ENCODE measurements at places on chromosomes 16 and 17.
A peak's percentile ranks its signal among the peaks of the same experiment; 100 is the strongest.

GRCh38 chr17:3918372-3919122, 2.3 kb upstream of the P2RX1 start:
- DNase-seq = no peak

GRCh38 chr16:81790830-81791435, 11.8 kb downstream of the PLCG2 start:
- DNase-seq = no peak

- DNase-seq = no peak
These were observed 129.4 kb downstream of the ZNF778 start for GRCh38 chr16:89346869-89347268.

- DNase-seq = no peak
These were observed 20.1 kb downstream of the STAT5A start for GRCh38 chr17:42308446-42308845.

DNA sequence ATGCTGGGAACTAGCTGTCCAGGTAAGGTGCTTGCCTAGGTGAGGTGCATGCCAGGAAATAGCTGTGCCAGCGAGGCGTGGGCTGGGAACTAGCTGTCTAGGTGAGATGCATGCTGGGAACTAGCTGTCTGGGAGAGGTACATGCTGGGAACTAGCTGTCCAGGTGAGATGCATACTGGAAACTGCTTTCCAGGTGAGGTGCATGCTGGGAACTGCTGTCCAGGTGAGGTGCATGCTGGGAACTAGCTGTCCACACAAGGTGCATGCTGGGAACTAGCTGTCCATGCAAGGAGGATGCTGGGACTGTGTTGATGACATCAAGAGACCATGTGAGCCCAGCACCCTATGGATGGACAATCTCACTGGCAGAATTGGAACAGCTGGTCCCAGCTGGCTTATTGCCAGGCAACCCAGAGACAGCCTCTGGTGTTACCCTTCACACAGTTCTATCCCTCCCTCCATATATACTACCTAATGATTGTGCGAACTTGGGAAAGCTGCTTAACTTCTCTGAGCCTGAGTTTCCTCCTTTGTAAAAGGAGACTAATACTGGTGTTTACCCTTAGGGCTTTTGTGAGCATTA, 479.9 kb upstream of the RBFOX1 start:
- DNase-seq = no peak

DNA sequence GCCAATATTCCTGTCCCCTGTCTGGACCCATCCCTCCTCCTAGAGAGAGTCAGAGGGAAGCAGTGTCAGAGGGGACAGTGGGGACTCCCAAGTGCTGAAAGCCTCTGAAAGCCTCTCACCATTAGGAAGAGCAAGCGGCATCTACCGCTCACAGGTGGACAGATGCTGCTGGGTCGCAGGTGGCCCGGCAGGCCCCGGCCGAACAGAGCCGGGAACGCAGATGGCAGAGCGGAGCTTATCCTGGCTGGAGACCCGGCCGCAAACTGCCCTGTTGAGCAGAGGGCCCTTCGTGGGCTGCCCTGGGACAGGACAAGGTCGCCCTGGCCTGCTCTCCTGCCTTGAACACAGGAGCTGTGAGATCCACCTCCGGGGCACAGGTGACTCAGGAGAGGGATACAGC, 23.0 kb upstream of the NAT9 start:
- DNase-seq = no peak

DNA sequence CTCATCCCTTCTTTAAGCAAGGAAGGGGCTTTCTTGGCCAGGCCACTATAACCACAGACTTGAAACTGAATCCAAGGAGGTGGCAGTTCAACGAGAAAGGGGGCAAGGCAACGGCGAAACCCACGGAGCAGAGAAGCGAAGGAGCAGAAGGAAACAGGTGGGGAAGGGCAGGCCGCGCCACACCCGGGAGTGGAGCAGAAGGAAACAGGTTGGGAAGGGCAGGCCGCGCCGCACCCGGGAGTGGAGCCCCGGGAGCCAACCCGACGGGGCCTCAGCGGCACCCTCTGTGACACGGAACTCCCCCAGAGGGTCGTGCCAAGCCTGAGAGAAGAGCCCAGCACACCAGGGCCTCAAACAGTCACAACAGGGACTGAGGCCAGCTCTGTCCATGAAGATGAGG, 20.3 kb downstream of the FANCA start:
- DNase-seq = no peak

DNA sequence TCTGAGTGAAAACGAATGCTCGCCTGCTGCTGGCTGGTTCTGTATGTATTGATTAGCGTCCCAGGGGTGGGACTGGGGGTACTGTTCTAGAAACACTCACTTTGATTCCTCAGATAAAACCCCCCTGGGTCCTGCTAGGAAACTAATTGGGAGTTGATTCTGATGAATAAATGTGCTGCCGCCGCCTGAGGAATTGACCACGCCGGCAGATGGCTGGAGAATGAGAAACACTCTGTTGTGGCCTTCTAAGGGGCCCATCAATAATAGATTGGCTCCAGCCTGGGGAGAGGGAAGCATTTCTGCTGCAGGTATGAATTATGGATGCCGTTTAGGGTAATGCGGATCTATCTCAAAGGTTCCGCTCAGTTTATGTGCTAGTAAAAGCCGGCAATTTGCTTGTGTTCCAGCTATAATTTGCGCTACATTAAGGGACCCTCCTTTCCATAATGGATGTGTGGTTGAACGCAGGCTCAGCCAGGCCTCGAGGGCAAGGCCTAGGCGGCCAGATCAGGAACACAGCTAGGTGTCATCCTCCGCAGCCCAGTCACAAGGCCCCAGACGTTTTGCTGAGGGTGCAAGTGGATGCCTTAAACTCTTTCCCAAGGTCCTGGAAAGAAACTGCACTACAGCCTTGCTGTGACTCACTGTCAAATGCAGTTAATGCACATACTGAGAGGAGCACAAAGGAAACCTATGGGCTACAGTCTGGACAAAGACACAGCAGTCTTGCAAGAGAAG, 132.2 kb upstream of the HS3ST2 start:
- DNase-seq = no peak

- no peak for DNase-seq
These were observed 120.7 kb upstream of the GSE1 start for GRCh38 chr16:85492295-85492864.

DNA sequence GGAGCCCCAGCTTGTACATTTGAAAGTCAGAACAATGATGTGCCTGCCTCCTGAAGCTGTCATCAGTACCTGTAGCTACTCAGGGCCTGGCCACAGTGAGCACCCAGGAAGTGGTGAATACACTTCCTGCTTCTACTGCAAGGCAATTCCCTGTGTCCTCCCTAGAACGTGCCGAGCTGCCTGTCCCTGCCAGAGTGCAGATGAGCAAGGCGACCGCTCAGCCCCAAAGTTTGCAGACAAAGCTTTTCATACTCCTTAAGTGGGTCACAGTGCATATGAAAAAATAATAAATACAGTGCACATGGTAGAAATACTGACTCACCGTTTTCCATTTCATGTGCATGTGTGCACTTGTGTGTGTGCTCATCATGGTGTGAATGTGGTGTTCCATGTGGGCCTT, 77.3 kb downstream of the MPRIP start:
- no peak for DNase-seq

DNA sequence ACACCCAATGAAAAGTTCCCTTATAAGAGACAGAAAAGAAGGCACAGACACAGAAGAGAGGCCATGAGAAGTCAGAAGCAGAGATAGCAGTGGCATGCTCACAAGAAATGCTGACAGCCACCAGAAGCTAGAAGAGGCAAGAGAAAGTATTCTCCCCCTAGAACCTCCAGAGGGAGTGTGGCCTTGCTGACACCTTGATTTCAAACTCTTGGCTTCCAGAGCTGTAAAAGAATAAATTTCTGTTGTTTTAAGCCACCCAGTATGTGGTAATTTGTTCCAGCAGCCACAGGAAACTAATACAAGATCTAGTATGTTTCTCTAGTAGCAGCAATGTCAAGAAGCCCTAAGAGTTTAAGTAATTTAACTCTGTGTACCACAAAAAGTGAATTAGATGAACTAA, 87.2 kb upstream of the NOG start:
- no peak for DNase-seq

- no peak for DNase-seq
These were observed 9.0 kb downstream of the CANT1 start for GRCh38 chr17:79000396-79001189.

GRCh38 chr16:49859125-49859811, 3.4 kb upstream of the ZNF423 start:
- no peak for DNase-seq

GRCh38 chr17:31722251-31723056, 136.6 kb downstream of the COPRS start:
- DNase-seq = no peak

- DNase-seq = no peak
These were observed 1.4 kb downstream of the YPEL3 start for GRCh38 chr16:30094541-30095165.

GRCh38 chr17:65477600-65477999, 83.8 kb downstream of the AXIN2 start:
- no peak for DNase-seq

DNA sequence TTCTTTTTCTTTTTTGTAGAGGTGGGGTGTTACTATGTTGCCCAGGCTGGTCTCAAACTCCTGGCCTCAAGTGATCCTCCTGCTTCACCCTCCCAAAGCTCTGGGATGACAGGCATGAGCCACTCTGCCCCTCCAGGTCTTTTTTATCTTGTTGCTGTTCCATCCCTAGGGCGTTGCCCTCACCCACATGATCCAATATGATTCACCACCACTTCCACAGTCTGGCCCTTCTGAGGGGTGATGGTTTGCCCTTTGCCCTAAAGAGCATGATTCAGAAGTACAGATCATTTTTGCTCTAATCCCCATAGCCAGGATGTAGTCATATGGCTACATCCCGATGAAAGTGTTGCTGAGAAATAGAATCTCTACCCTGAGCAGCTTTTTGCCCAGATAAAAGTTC, 18.8 kb downstream of the STX4 start:
- DNase-seq = no peak

- DNase-seq = no peak
These were observed 29.7 kb downstream of the CDK5R1 start for GRCh38 chr17:32516450-32516849.

DNA sequence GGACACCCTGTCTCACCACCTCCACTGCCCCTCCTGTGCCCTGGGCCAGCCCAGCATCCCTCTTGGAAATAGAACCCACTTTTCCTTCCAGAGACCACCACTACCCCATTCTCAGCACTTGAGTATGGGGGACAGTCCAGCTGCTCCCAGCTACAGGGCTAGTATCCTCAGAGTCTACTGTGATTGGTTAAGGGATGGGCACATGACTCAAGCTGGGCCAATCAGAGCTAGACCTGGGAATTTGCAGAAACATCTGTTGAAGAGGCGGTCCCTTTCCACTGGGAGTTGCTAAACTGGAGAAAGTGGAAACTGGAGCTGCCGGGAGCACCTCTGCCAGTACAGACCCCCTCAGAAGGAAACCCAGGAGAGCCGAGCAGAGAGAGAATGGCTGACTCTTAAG, 156.6 kb downstream of the GSG1L start:
- no peak for DNase-seq

GRCh38 chr17:34368196-34368945, 5.3 kb upstream of the CCL1 start:
- no peak for DNase-seq

- DNase-seq = no peak
These were observed 95.9 kb upstream of the TBX2 start for GRCh38 chr17:61303817-61304096.

DNA sequence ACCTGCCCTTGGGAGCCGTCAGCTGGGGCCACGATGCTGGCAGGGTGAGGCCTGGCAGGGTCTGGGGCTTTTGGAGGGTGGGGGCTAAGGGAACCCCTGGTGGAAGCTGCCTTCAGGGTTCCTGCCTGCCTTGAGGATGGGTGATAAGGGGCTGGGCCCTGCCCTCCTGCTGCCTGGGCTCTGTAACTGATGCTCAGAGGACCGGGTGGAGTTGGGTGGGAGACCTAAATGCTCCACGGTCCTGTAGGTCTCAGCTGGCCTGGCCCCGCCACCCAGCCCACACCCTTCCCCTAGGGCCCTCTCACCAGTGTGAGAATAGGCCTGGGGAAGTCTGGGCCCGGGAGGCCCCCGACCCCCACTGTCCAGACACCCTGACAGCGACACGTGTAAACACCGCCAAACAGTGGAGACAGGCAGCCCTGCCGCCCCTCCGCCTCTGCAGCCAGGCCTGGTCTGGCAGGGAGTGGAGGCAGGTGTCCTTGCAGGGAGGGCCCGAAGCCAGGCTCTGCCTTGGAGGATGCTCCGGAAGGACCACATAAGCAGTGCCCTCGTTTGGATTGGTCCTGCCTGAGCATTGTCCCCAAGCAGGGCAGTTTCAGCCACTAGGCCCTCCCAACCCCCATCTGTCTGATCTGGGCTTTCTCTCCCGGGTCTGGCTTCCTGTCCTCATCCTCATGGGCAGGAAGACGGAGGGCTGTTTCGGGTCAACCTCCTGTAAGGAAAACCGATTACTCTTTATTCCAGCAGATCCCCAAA, 6.5 kb upstream of the BAHCC1 start:
- DNase-seq = peak; percentile 80

- no peak for DNase-seq
These were observed 62.9 kb downstream of the SMURF2 start for GRCh38 chr17:64599187-64599676.

GRCh38 chr16:53944025-53944424, 240.1 kb downstream of the FTO start:
- no peak for DNase-seq

DNA sequence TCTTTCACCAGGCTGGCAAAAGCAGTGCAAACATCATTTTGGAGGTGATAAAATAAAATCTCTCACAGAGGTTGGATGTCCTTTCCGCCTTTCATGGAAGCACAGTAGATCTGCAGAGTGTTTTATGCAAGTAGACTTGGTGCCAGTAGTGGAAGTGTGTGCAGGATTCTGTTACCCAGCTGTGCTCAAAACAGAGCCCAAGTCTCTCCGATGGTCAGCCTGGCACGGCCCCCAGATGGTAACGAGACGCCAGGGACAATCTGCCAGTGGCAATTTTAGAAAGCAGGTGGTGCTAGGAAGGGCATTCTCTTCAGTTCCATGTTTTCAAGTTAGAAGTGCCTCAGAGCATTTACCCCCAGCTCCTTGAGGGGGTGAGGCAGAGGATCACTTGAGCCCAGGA, 1.5 kb upstream of the MTHFSD start:
- no peak for DNase-seq

DNA sequence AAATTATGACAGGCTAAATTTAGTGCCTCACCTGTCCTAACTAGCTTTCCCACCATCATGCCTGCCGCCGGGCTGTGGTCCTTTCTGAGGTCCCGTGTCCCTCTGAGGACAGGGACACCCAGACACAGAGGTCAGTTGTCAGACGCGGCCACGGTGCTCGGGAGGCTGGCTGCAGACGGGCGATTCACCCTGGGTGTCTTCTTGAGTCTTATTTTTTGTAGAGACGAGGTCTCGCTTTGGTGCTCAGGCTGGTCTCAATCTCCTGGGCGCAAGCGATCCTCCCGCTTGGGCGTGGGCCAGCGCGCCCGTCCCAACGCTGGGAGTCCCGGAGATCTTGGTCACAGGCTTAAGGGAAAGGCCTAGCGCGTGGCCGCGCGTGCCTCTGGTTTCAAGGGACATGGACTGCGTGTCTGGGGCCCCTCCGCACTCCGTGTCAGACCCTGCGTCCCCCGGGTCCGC, 797 bp upstream of the RAB11FIP3 start:
- no peak for DNase-seq

- DNase-seq = no peak
These were observed 6.2 kb downstream of the TAF1C start for GRCh38 chr16:84180519-84181140.
